ENCODE measurements at places on chromosomes 2 and 18.

DNA sequence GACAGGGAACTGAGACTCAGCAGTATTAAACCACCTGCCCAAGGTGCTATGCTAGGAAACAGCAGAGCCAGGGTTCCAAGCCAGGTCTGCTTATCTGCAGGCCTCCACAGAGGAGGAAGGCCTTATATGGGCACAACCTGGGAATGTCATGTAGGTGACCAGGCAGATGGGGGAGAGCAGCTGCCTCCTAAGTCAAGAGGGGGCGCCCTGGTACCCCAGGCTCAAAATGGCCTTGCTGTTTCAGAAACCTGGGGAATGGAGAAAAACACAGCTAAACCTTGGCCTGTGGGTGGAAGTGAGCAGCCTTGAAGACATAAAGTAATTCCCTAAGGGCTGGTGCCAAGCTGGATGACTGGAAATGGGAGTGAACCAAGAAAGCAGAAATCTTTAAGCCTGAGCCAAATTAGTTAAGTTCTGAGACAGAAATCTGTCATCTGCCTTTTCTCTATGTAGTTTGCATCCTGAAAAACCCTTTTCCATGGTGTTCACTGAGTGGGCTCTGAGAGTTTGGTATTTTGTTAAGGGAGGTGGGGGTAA lies 79.1 kb downstream of the MAPK4 start:
- DNase-seq = no peak

DNA sequence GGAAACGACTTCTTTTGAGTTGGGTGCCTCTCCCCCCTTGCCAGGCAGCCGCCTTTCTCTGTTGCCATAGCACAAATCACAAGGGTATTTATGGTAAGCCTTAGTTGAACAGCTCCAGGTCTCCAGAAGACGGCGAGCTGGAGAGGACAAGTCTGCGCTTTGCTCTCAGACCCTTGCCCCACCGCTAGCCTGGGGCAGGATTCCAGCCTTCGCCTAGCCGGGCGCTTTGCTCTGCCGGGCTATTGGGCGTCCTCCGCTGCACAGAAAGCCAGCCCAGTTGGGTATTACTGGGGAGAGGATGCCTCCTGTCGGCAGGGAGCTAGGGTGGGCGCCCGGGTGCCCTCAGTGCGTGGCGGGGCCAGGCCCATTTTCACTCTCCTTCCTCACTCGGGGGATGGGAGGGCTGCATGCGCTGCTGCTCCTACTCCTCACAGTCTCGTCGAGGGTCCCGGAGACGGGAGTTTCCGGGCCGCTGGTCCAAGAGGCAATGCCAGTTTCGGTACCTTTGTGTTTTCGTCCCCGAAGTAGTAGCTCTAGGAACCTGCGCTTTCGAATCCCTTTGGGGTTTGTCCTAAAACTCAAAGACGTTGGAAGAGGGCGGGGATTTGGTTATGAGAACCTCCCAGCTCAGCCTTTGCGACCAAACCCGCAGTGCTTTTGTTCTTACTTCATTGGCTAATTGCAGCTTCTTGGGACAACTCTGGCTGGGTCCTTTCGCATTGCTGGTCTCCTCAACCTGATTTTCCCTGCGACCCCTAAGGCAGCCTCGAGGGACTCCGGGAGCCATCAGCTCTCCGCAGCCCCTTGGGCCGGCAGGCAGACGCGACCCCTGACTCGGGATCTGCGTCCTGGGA lies 3.6 kb upstream of the DLX2 start:
- peak; percentile 69 for DNase-seq

DNA sequence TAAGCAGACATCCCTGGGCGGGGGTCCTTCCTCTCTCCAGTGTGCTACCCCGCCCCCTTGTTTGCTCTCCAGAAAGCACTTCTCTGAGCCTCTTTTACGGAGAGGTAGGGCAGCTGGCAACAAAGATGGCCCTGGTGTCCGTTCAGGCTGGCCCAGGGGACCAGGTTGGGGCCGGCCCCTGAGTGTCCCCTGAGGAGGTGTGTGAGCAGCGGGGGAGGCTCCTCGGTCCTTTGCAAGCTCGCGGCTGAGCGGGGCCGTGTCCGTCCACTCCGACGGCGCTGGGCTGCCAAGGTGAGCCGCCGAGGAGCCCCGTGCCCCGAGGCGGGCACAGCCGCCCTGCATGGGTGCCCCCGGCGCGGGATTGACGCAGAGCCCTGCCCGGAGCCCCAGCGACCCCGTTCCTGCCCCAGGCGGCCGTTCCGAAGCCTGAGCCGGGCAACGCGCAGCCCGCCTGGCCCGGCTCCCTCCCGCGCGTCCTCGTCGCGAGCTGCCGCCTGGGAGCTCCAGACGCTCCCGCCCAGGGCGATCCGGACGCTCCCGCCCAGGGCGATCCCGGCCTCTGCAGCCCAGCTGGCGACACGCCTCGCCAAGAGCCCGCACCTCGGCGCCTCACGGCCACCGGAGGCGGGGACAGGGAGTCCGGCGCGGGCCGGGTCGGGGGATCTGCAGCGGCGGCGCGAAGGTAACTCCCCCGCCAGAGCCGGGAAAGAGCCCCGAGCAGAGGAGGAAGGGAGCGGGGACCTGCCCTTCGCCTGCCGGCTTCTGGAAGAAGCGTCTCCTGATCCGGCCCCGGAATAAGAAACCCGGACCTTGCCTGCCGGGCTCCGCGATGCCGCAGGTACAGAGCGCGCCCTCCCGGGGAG lies at the start of gene PROKR1:
Gene PROKR1, plus strand, starts transcription at position 569 of the 863 bp plus-strand sequence. CDS start 2,243 bp downstream, outside the sequence.
- DNase-seq = peak; percentile 76

- no peak for DNase-seq
These were observed 53.7 kb downstream of the TRIB2 start for GRCh38 chr2:12770300-12770968.

- no peak for DNase-seq
These were observed 44.7 kb downstream of the CAVIN2 start for GRCh38 chr2:191802180-191802579.

DNA sequence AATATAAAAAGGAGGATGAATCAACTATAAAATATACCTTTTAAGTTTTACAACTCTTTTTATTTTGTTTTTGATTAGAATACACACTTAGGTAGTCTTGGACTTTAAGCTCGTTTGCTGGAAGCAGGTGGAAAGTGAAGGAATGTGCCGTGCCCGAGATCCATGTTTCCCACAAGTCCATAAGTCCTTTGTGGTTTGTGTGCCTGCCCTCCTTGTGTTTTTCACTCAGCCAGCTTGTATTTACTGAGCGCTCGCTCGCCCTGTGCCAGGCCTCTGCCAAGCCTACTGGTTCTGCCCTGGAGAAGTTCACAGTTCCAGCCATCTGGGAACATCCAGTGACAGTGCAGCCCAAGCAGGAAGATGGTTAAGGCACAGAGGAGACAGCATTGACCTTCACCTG lies 142.6 kb downstream of the MGAT5 start:
- DNase-seq = no peak

- DNase-seq = no peak
These were observed 8.9 kb downstream of the GTF3C2 start for GRCh38 chr2:27347641-27348040.

GRCh38 chr2:168583064-168583709 lies 127.1 kb downstream of the CERS6 start:
- no peak for DNase-seq

GRCh38 chr2:63118821-63119220 lies 68.2 kb downstream of the OTX1 start:
- DNase-seq = no peak

- no peak for DNase-seq
These were observed 45.8 kb downstream of the SH3RF3 start for GRCh38 chr2:109174626-109175349.

DNA sequence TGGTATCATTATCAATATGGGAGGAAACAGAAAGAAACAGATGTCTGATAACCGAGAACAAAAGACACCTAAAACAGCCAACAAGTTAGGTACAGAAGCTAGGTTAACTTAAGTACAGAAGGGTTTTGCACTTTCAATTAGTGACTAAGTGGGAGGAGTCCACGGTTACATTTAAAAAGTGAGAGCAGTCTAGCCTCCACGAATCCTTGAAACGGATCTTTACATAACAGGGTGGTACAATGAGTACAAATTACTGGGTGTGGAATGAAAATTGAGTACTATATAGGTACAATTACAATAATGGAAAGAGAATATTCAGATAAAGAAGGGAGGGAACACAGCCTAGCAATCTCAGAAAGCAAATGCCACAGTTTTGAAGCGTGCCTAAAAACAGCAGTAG lies 76.6 kb downstream of the TLK1 start:
- no peak for DNase-seq

DNA sequence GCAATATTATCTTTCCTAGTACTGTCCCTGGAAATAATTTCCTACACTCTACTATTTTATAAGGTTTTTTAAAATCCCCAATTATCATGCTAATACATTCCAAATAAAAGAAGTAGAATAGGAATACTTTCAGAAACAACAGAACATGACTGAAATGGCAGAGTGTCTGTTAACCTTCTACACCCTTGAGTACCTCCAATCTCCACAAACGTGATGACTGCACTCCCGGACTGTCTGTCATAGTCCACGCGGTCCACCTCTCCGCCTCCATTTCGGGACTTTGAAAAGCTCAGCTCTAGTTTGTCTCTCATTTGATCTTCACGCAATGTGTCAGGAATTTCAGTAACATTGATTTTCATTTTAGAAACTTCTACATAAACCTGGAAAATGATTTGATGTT lies 13.6 kb upstream of the RBM43 start:
- DNase-seq = no peak

DNA sequence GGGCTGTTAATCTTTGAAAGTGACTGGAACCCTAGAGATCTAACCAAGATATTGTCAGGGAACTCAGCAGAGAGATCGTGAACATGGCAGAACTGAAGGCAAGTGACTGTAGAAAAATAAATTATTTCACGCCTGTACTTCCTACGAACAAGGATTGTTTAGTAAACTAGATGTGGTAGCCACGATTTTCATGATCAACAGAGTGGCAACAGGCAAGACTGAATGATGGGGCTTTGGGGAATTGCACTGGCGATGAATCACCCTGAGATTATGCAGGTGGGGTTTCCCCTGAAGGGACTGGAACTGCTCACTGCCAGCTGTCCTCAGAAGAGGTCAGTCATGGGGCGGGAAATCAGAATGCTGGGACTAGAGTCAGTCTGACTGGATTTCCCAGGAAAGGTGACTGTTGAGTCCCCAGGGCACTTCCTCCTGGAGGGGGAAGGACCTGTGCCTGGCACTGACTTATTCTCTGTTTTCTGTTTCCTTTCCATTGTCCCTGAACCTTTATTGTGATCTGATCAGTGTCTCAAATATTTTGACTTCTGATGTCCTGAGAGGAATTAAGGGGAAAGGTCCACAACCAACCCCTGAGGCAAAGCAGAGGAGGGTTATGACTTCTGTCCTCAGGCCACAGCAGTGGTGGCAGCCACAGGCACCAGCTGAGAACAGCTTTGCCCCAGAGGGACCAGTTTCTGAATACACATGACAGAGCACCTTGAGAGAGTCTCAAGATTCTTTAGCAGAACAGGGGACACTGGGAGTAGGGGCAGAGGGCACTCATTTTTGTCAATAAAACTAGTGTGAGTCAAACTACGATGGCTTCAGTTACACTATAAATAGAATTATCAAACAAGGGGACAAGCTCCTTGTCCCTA lies 70.0 kb downstream of the NAB1 start:
- DNase-seq = no peak

GRCh38 chr18:74468547-74469061 lies 11.5 kb upstream of the DIPK1C start:
- no peak for DNase-seq

DNA sequence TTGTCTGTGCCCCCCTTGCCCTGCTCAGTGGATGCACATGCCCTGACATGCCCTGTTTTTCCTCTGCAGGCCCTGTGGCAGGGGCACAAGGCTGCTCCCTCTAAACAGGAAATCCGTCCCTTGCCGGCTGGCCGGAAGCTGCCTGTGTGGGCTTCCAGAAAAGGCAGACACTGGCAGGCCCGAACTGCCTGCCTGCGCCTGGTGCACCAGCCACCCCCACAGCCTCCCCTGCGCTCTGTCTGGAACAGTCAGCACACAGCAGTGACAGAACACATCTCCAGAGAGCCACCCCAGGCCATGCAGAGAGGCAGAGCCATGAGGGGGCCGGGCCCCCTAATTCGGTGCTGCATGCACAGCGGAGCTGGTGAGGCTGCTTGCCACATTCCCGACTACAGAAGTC lies 33.5 kb downstream of the LOXHD1 start:
- DNase-seq = peak; percentile 40

- no peak for DNase-seq
These were observed 59.9 kb upstream of the POU3F3 start for GRCh38 chr2:104793966-104794365.

DNA sequence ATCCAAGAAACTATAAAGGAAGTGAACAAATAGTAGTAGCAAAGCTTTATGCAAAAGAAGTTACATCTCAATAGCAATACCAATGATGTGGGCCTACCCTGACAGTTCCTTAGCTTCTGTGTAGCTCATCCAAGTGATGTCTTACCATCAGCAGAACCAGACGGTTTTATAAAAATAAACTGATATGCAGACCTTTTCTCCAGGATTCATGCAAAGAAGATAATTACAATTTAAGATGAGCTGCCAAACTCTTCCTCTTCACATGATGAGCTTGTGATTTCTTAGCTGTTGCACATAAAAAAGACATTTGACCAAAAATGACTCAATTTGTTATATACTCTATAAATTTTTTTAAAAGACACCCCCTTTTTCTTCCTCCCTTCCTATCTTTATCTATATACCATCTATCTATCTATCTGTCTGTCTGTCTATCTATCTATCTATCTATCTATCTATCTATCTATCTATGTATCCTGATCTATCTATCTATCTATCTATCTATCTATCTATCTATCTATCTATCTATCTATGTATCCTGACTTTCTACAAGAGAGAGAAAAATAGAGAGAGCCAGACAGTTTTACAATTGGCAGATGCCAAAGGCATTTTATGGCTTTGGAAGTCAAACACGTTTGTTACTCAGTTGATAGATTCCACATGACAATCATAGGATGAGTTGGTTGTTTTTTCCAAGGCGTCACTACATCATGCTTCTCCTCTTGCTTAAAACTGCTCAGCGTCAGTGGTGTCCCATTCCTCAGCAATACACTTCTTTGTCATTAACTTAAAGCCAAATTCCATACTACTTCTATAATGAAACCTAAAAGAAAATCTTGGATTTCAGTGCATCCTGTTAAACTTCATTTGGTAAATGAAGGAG lies 65.9 kb upstream of the ACTR3 start:
- no peak for DNase-seq

DNA sequence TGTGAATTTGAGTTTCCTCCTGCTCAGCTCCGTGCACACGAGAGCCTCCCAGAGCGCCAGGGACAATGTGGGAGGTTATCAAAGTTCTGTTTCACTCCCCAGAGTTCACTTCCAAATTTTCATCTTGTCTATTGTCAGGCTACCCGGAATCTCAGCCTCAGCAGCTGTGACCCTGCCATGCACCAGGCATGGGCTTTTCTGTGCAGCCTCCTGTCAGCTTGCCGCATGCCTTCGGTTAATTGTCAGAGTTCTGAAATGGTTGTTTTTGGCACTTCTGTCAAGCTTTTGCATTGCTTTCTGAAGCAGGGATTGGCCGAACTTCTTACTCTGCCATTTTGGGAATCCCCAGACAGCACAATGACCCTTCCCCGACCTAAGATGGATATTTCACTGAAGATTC lies 60.4 kb downstream of the SH3YL1 start:
- no peak for DNase-seq
